ENCODE measurements at places on chromosomes 7 and 10.

- DNase-seq = no peak
Observed at GRCh38 chr7:53624356-53624755, 588.9 kb downstream of the POM121L12 start.

DNA sequence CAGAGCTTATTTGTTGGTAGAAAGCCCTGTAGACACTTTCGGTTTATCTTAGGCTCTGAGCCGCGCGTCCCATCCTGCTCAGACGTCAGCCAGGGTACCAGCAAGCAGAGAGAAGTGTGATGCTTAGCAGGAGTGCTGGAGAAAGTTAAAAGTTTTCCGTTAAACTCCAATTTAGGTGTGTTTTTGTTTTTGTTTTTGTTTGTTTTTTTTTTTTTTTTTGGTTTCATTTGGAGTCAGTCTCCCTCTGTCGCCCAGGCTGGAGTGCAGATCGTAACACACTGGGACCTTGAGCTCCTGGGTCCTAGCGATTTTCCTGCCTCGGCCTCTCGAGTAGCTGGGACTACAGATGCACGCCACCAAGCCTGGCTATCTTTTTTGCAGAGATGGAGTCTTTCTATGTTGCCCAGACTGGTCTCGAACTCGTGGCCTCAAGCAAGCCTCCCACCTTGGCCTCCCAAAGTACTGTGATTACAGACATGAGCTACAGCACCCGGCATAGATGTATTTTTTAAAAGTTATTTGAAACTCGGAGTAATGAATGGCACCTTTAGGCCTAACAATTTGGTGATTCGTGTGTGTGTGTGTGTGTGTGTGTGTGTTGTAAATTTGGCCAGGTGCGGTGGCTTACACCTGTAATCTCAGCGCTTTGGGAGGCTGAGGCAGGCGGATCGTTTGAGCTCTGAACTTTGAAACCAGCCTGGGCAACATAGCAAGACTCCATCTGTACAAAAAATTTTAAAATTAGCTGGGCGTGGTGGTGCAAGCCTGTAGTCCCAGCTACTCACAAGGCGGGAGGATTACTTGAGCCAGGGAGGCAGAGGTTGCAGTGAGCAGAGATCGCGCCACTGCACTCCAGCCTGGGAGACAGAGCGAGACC, 1.3 kb upstream of the HIP1 start:
- DNase-seq = no peak

DNA sequence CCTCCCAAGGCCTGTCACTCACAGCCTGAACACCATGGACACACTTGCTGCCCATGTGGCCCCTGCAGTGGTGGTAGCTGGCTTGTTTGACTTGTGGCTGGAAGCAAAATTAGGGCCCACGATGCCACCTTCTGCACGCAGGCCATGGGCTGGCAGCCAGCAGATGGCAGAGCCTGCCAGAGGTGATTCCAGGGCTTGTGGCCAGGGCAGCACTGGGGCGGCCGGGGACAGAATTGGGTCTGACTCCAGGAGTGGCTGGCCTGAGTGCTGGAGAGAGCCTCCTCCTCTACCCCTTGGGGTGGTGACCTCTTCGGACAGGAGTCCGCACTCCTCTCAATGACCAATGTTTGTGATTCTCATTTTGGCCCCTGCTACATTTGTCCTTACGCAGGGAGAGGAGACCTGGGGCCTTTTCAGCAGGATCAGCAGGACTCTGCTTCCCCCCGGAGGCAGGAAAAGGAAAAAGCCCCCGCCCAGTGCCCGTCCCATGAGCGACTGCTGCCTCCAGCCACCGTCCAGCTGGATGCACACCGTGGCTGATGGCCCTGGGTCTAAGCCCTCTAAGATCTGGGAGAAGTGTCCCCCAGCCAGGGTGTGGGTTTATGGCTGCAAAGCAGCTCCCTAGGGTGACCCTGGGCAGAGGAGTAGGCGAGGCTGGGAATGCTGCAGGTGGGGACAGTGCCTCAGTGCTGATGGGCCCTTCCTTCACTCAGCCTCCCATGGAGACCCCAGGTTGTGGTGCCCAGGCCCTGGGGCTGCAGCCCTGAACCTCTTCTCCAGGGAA, 26.5 kb downstream of the DNAJB12 start:
- DNase-seq = no peak

GRCh38 chr7:121544238-121544637, 148.1 kb upstream of the FAM3C start:
- DNase-seq = no peak

- DNase-seq = no peak
Observed at GRCh38 chr10:28558923-28559508, 26.1 kb downstream of the WAC start.

- DNase-seq = no peak
Observed at GRCh38 chr7:4260867-4261600, 421.1 kb upstream of the FOXK1 start.

- DNase-seq = no peak
Observed at GRCh38 chr10:21721000-21721665, 187.1 kb downstream of the MLLT10 start.

DNA sequence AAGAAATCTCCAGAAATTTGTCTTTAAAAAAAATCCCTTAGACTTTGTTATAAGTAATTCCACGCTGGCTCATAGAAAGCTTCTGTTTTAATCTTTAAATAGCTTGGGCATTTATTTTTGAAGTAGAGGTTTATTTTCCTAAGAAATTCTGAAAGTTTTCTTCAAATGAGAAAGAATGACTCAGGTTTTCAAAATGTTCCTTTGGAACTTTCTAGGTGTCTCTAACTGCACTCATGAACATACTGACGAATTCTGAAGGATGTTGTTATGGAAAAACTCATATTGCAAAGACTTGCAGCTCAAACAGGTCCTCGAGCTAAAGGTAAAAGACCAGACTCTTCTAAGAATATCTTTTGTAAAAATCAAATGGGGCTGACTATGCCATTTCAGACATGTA, 10.7 kb downstream of the DGKI start:
- DNase-seq = no peak

DNA sequence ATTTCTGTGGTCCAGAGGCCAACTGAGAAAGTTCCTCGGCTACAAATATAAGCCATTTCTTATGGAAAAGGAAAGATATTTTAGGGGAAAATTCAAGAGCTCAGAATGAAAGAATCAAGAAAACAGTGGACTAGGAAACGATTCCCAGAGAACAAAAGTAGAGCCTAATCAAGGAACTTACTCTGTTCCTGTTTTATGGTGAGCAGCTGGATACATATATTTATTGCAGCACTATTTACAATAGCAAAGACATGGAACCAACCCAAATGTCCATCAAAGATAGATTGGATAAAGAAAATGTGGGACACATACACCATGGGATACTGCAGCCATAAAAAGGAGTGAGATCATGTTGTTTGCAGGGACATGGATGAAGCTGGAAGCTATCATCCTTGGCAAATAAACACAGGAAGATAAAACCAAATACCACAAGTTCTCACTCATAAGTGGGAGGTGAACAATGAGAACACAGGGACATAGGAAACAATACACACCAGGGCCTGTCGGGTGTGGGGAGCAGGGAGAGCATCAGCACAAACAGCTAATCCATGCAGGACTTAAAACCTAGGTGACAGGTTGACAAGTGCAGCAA, 298.7 kb downstream of the THSD7A start:
- DNase-seq = no peak

GRCh38 chr10:102776779-102777456, 33.2 kb downstream of the WBP1L start:
- DNase-seq = no peak

DNA sequence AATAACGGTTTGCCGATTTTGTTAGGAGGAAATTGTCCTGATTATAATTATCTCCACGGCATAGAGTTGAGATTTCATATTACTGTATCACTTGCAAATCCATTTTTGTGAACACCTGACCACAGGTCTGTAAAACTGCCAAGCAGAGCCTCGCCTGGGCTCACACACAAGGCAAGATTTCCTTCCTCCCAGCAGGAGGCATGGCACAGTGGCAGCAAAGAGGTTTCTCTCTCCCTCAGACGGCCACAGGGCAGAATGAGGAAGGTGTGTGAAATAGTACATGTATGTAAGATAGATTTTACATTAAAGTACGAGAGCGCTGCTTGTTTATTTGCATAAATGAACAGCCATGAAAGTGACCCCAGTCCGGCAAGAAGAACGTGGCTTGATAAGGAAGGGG, 130.1 kb downstream of the CELF2 start:
- no peak for DNase-seq

GRCh38 chr7:81608748-81609382, 161.0 kb downstream of the HGF start:
- no peak for DNase-seq

DNA sequence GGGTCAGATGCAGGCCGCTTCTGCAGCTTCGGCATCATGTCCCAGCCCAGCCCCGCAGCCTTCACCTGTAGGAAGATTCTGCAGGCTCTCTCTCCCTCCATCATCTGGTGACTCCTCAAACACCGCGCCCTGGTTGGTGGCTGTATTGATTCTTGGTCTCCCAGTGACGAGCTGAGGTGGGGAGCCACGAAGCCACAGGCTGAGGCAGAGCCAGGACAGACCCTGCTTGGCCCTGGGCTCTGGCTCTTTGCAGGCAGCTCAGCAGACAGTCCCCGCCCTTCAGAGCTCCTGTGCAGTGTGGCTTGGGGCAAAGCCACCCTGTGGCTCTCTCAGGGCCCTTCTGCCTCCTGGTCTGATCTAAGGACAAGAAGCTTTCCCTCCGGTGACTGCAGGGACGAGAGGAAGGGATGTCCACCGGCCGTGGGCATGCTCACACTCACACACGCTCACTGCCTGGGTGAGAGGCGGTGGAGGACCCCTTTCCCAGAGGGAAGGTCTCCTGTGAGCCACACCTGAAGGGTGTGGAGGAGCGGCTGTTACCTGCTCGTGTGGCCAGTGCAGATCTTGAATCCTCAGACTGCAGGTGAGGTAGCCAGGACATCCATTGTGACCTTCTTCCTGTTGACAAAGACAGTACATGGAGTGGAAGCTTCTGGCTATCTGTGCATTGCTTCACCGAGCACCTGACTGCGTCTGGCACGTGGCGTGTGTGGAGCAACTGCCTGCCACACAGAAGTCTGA, 79.6 kb downstream of the INPP5A start:
- DNase-seq = no peak

GRCh38 chr10:97788552-97789442, 17.0 kb upstream of the SFRP5 start:
- DNase-seq = no peak

- DNase-seq = no peak
Observed at GRCh38 chr10:110860576-110861241, 11.0 kb upstream of the PDCD4 start.

- no peak for DNase-seq
Observed at GRCh38 chr10:84329986-84330651, 1.7 kb downstream of the CCSER2 start.

DNA sequence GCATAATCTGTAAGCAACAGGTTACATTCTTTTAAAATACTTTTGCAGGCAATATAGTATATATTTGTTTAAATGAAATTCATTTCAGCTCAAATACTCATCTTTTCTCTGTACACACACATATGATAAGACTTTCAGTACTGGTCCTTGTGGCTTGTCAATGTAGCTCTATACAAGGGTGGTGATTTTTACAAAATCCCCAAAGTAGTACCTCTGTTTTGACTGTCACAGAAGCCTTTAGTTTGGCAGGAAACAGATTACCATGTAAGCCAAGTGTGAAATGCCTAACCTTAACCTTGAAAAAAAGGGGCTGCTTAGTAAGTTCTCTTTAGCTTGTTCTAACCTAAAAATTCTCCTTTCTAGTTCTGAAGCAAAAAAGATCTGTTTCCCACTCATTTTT, 87.9 kb downstream of the KCND2 start:
- DNase-seq = no peak

DNA sequence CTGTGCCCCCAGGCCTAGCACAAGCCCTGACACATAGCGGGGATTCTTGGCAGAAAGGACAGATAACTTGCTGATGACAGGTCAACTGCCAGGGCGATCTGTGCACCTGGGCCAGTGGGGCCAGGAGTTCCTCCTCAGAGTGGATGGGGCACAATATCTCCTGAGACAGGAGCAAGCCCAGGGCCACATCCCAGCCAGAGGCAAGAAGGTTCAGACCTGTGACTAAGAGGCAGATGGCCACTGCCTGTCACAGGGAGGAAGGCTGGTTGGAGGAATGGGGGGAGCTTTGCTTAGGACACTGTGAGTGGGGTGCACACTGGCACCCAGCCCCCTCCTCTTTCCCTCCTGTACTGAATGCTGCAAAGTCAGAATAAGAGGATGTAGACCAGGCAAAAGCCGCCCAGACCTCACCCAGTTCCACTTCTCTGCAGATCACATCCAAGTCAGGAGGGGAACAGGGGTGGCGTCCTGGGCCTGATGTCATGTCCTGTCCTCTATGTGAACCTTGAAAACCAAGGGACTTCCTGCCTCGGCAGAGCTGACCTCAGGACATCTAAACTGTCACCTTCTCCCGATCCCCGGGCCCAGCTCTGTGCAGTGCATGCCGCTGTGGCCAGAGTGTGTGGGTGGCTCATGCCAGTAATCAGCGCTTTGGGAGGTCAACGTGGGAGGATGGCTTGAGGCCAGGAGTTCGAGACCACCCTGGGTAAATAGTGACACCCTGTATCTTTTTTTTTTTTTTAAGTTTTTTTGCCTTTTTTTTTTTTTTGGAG, 1.3 kb downstream of the GUSB start:
- no peak for DNase-seq

- DNase-seq = peak; percentile 30
Observed at GRCh38 chr7:140673063-140673773, 473 bp downstream of the ADCK2 start.

- peak; percentile 82 for DNase-seq
Observed at GRCh38 chr10:73879296-73880173, 5.2 kb upstream of the CAMK2G start.

DNA sequence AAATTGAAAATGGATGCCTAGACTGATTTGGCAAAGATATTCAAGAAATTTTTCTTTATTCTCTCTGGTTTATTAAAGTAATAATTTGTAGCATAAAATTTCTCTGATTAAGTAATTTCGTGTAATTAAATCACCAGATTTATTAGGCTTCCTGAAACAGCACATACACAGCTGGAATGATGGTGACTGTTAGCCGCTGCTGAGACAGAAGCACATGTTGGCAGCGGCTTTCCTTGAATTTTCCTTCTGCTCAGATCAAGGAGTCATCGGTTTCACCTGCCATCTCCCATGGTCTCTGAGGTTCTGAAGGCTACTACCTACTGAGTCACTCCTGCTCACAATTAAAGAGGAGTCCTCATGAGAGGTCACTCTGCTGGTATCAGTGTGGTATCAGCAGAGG, 101.5 kb downstream of the GFRA1 start:
- no peak for DNase-seq

DNA sequence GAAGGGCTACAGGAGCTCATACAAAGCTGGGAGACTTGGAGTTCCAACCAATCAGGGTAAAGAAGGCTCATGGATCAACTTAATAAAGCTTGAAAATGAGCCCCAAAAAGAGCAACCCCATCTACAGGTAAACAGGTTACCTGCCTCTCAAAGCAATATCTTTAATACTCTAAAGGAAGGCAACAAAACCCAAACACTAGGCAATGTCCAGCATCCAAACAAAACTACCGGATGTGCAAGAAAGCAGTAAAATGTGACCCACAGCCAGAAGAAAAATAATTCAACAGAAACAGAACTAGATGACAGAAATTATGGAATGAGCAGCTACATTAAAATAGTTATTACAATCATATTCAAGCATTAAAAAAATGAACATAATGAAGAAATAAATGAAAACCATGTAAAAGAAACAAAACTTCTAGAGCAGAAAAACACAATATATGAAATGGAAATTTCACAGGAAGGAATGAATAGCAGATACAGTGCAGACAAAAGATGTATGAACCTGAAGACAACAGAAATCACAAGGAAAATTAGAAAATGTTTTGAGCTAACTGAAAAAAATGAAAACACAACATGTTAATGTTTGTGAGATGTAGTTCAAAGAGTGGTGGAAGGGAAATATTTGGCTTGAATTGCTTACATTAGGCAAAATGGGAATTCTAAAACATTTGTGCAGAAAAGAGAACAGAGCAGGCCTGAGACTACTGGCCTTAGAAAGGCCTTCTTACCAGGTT, 30.5 kb upstream of the ZMIZ1 start:
- DNase-seq = no peak
